ENCODE measurements at places on chromosomes 2 and 18. TPM values are rescaled to one million over a fixed set of nuclear protein-coding genes. Genes with fewer than 3 reads are reported as not detected.

Gene PGAP1
- 24.2 TPM for polyA plus RNA-seq

DNA sequence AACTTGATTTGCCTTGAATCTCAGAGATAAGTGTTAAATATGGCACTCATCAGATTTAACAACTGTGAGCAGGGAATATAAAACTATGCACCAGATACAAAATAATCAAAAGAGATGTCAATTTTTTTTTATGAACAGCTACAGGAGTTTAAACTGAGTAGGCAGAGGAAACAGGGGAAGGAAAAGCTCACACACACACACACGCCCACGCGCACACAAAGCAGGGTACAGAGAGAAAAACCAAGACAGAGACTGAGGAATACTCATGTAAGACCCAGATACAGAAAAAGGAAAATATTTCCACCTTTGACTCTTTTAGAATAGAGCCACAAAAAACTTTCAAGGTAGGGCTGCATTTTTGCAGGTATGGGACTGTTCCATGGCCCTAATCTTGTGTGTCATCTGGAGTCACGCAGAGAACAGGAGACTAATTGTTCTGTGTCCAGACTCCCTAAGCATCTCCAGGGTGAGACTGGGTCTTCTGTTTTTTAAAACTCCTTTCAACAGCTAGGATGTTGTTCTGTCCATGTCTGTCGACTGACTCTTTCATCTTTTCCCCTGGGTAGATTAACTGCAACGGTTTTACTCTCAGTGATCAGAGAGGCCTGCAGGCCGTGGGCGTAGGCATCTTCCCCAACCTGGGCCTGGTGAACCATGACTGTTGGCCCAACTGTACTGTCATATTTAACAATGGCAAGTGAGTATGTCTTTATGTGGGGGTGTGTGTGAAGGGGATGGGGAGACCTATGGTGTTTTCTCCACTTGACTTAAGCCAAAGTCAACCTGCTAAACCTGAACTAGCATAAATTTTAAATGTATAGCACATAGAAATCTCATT is 23.0 kb downstream of the SMYD1 start:
- DNase-seq: no peak

Gene COLEC12
- polyA plus RNA-seq: 27.9 TPM

Gene FAP
- 12.9 TPM for polyA plus RNA-seq

DNA sequence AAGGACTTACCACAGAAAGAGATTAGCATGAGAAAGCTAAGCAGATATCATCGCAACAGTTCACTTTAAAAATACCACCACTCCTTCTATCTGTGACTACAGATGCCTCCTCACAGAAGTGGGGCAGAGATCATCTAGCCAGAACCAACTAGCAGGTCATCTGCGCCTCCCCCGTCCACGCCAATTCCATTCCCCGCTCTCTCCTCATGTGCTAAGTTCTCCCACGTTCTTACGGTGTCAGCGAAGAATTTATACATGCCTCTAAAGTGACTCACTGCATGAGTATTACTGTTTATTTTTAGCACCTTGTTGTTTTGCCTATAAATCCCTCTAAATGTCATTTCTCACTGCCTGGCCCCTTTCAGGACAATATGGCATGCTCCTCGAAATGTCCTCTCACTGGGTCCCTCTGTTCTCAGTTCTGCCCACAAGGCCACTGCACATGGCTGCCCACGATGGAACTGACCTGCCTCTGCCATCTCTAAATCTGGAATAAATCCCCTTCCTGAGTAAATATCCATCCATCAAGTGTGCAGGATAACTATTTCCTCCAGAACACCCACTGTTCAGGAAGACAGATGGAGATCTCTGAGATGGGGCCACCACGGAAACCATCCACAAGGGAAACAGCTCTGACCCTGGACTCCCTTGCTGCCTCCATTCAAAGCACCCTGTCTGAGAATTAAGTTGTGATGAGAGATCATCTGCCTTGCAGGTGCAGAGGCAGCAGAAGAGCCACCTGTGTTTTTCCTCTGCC is 137.7 kb downstream of the IRS1 start:
- DNase-seq: peak; percentile 23

DNA sequence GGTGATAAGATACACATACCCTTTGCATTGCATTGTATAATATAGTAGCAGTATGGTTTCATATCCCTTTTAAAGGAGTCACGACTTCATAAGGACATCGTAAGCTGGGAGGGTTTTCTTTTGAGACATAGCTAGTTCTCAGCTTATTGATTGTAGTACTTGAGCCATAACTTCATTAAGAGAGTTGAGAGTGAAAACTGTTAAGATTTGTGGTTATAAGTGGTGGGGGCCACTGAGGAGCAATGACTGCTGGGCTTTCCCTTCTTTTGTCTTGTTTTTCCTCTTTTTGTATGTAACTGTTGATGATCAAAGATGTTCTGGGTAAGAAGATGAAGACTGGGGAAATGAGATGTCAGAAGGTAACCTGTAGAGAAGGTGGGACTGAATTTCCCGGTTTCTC is 11.0 kb downstream of the EIF5B start:
- DNase-seq: no peak

Gene CHRNG
- 0.55 TPM for polyA plus RNA-seq

Gene SLC11A1
- 0.98 TPM for polyA plus RNA-seq

Gene PREB
- 55.3 TPM for polyA plus RNA-seq

DNA sequence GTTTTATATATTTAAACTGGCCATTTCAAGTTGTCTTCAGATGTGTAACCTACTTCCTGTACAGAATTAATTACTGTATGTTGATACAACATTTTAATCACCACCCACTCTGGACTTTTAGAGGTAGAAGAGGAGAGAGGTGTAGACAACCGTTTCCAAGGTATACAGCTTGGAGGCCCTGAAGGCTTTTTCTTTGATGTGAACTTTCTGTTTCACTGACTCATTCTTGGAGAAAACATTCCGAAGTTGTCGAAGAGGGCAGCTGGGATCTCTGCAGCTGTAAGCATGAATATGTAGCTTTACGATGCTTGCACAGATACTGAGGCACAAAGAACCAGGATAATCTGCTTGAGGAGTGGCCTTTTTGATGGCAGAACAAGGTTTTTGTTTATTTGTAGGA is 137.0 kb downstream of the NCKAP5 start:
- DNase-seq: no peak

Gene C2orf15
- 13.5 TPM for polyA plus RNA-seq

GRCh38 chr2:84116143-84116542 is 342.9 kb downstream of the SUCLG1 start:
- no peak for DNase-seq

DNA sequence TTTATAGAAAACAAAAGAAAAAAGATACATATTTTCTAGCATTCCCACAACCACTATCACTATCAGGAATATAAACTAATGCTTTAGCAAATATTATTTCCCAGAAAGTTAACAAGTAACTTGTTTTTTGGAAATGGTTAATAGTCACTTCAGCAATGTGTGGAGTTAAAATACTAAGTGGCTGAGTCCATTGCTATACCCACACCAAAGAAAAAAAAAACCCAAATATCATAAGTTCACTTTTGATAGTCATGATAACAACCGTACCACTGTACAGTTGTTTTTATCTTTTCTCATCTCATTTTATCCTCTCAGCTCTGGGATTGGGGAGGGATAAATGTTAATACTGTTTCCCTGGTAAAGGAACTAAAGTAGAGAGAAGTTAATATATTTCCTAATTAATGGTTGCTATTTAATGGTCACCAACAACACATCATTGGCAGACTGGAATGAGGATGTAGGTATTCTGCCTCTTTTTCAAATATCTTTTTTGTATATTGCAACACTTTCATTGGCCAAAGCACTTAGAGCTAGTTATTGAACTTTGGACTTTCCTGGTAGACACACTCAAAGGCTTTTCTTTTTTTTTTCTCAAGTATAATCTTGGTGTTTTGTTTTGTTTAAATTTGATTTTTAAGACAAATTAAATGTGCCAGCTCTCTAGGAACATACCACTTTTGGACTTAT is 18.4 kb upstream of the KANSL1L start:
- DNase-seq: no peak

- no peak for DNase-seq
Observed at GRCh38 chr2:178243961-178244360, 49.6 kb downstream of the OSBPL6 start.

DNA sequence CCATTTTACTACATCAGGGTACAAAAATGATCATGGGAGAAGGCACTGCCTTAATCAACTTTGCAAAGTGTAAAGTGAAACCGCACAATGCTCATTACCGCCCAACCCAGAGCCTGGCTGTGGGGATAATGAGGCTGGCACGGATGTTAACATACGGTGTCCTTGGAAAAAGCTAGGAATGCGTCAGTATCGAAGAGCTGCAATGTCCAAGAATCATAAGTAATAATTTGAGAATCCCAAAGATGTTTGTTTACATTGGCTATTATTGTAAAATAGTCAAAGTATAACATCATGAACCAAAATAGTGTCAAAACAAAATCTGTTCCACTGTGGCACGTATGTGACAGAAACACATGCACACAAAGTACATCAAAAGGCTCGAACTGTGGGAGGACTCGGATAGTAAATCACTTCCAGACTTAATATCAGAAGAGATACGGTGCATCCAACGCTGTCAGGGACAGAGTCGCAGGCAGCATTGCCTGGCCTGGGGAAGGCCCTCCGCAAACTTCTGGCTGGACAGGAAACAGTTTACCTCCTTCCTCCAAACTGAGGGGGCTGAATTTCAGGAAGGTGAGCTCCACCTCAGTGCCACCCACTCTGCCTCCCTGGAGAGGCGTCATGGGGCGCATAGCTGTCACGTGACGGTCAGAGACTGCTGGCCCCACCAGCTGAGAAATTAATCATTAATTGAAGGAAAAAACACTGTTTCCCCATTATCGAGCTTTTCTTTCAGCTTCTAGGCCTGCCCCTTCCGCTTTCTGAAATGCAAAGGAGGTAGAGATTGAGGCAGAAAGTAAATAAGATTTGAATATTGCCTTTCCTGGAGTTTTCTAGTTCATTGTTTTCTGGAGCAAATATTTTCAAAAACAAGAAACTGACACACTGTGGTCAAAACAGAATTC is 1.8 kb upstream of the ID2 start:
- DNase-seq: peak; percentile 52

DNA sequence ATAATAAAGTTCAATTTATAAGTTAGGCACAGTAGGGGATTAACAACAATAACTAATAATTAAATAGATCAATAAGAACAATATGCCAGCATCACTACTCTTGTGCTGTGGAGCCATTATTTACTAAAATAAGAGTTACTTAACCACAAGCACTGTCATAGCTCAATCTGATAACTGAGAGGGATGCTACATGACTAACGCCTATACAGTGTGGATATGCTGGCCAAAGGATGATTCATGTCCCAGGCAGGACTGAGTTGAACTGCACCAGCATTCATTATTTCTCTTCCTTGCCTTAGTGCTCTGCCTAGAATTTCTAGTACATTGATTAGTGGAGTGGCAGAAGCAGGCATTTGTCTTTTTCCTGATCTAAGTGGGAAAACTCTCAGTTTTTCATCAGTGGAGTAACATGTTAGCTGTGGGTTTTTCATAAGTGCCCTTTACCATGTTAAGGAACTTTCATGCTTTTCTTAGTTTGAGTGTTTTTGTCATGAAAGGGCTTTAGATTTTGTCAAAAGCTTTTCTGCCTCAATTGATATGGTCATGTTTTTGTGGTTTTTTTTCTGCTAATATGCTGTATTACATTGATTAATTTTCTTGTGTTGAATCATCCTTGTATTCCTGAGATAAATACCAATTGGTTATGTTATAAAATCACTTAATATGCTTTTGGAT is 21.7 kb downstream of the KIAA1328 start:
- DNase-seq: no peak

DNA sequence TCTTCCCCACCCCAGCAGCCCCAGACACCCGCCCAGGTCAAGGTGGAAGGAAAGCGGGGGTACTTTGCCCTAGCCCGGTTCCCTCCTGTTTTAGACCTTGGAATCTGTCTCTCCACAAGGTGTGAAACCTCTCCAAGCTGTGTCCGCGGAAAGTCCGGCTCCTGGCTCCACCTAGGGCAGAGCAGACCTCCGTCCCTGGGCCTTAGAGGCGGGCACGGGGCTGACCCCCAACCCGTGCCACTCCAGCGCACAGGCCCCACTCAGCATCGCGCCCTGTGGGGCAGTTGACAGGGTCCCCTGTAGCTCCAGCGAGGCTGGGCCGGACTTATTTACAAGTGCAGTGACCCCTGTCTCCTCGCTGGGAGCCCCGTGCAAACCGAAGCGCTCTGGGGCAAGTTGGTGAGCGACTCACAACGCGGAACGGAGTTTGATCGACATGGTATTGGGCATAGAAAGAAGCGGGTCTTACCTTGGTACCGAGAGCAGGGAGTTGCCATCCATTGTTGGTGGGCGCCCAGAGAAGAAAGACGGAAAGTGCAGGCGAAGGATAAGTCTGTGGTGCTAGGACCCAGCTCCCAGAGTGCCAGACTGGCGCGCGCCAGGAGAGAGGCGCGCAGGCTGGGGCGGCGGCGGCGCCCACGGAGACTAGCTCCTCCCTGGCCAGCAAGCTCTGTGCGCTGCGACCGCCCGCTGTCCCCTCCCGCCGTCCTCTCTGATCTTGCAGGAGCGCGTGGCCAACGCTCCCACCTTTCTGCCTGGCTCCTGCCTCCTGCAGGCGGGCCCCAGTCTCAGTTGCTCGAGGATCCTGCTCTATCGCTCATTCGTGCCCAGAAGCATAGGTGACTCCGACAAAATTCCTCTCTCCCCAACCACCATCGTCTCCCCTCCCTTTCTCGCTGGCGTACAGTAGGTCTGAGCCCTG is at the start of gene SPHKAP:
Gene SPHKAP, minus strand, starts transcription at position 590 of the 922 bp plus-strand sequence. Its CDS starts 89 bp downstream, at position 501.
- DNase-seq: no peak

Gene CREG2
- polyA plus RNA-seq: 0.85 TPM

DNA sequence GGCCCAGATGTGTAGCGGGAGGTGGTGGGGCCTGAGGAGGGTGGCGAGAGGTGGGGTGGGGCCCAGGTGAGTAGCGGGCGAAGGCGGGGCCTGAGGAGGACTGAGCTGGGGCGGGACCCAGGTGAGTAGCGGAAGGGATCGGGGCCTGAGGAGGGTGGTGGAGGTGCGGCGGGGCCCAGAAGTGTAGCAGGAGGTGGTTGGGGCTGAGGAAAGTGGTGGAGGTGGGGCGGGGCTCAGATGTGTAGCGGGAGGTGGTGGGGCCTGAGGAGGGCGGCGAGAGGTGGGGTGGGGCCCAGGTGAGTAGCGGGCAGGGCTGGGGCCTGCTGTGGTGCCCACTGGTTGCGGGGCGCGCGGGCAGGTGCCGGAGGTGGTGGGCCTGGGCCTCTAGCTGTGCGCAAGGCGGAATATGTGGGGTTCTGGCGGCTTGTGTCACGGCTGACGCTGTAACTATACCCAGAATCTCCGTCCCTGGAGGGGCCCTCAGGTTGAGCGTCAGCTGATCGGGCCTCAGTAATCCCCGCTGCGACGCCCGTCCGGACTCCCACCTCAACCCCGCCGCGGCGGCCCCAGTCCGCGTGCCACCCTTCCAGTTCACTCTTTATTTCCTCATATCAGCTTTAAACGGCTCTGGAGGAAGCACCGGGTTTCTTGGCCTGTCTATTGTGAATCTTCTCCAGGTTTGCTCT is 866 bp upstream of the SF3B6 start:
- DNase-seq: no peak

Gene ID2
- polyA plus RNA-seq: 297 TPM

Gene NYAP2
- polyA plus RNA-seq: 0.03 TPM

DNA sequence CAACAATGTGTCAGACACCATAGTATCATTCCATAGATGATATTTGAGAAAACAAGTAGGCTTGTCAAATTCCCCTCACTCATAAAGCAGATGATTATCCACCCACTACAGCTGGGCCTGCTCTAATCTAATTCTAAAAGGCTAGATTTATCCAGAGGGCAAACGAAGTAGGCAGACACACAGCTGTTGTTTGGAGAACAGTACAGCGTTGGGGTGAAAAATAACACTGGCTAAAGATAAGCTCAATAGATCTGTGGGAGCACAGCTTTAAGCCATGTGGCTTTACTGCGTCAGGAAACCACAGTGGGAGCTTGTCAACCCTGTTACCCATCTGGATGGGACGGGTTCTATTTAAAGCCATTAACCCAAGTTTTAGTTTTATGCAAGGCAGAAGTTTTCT is 48.9 kb upstream of the COBLL1 start:
- no peak for DNase-seq

GRCh38 chr2:43537137-43537536 is 58.7 kb downstream of the THADA start:
- no peak for DNase-seq

All from right renal cortex interstitium (tissue), 3 donors.